Stimulated activated CD8-positive, alpha-beta memory T cell treated with anti-CD3 and anti-CD28 coated beads, Interleukin-4, amount 100 ng/mL, for 48 hours (primary cell): ENCODE measurements at places on chromosomes 4 and X.

DNA sequence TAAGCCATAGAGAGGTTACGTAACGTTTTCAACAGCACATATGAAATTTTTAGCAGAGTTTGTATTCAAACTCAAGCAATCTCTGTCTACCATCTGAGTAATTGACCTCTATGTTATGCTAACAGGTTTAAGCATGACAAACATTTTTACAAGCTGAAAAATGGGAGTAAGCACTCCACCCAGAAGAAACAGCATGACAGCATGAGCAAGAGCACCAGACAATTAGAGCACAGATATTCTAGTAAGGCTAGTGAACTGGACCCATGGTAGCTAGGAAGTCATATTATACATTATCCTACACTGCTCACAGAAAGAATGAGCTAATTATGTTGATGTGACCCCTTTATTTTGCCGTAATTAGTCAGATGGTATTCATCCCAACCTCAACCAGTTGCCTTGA is 200.5 kb downstream of the PABPC4L start:
- DNase-seq, result no peak

DNA sequence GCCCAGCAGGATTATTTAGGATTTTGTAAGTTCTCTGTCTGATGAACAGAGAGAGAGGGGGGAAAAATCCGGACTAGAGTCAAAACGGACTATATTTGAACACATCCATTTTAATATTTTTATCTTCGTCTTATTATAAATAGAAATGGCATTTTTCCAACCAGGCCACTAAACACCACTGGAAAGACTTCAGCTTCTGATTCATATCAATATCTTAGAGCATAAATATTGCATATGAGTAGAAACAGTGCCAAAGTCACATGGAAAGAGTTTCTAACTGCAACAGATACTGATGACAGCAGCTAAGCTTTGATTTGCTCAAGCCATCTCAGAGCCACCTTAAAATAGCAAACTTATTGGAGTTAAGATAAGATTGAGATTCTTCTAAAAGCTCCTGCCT is 456 bp downstream of the PPARGC1A start:
- no peak for DNase-seq

DNA sequence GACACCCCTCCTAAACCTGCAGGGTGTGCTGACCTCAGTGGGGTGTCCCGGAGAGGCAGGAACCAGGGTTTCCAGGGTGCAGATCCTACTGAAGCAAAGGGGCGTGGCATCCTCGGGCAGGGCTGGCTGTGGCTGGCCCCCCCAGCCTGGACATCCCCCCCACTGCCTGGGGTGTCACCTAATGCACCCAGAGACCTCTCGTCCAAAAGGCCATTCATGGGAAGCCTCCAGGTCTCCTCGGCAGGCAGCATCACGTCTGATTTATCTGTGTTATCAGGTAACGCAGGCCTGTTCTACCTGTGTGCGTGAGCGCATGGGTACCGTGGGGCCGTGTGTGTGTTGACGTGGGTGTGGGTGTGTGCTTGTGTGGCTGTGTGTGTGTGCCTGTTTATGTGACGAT is 210.0 kb downstream of the SHOX start:
- no peak for DNase-seq

DNA sequence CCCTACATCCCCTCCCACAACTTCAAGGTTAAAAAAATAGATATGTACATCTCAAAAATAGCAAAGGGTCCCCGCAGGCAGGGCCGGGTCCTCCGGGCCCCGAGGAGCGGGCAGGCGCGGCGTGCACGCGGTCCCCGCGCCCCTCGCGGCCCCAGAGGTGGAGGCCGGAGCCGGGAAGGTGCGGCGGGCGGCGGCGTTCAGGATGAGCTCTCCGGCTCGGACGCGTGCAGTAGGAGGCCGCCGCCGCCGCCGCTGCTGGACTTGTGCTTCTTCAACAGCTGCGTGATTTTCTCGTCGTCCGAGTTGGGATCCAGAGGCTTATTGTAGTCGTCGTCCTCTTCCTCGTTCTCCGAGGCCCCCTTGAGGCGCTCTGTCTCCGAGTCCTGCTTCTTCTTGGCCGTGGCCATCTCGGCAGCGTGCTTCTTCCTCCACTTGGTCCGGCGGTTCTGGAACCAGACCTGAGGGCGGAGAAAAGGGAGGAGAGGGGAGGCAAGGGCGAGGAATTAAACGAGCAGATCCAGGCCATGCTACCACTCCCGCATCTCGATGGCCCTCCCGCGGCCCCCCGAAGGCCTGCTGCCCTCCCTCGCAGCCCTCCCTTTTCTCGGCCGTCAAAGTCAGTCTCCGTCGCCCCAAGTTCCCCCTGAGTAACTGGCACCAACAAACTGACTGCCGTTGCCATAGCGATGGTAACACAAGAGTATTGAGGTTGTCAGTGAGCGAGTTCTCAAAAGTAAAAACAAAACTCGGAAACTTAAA is 5.8 kb downstream of the NKX6-1 start:
- DNase-seq, result no peak
